ENCODE measurements at places on chromosomes 5 and 9. TPM values are rescaled to one million over a fixed set of nuclear protein-coding genes. Genes with fewer than 3 reads are reported as not detected.

The C9orf78 gene
- 55.6 TPM for total RNA-seq

The FAM169A gene
- 4.2 TPM for total RNA-seq

The TTC16 gene
- total RNA-seq = 0.04 TPM

The GABRA1 gene
- not detected for total RNA-seq

The ZCCHC7 gene
- total RNA-seq = 13.3 TPM

The GKAP1 gene
- 4.4 TPM for total RNA-seq

Data from A549 treated with dexamethasone at 1 μM for 4 hours (cell line).